ENCODE measurements at places on chromosomes 3 and 15.
A peak's percentile ranks its signal among the peaks of the same experiment; 100 is the strongest.

- DNase-seq = no peak
These were observed 657 bp downstream of the PATL2 start for GRCh38 chr15:44710236-44711095.

- DNase-seq = no peak
These were observed 24.0 kb downstream of the LTF start for GRCh38 chr3:46440531-46441294.

- DNase-seq = no peak
These were observed 65.9 kb upstream of the ST3GAL6 start for GRCh38 chr3:98697225-98697624.

GRCh38 chr3:192917028-192917403 lies 640 bp downstream of the MB21D2 start:
- peak; percentile 9 for DNase-seq

DNA sequence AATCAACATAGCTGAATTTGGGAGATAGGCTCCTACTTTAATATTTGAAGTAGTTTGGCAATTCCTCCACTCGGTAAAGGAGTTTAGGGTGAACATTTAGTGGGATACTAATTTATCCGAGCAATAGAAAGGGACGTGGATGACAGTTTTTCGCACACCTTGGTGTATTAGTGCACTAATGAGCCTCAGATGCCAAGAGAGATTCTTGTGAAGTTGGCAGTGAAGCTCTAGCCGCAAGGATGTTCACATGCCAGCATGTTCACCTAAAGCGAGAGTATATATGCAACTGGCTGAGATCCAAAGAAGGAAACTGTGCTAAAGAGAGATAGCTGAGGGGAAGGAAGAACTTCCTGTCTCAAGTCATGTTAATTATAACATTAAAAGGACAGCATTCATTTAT lies 58.5 kb downstream of the TGFBR2 start:
- DNase-seq = no peak
